ENCODE measurements at places on chromosomes 5 and 9. TPM values are rescaled to one million over a fixed set of nuclear protein-coding genes. Genes with fewer than 3 reads are reported as not detected.

DNA sequence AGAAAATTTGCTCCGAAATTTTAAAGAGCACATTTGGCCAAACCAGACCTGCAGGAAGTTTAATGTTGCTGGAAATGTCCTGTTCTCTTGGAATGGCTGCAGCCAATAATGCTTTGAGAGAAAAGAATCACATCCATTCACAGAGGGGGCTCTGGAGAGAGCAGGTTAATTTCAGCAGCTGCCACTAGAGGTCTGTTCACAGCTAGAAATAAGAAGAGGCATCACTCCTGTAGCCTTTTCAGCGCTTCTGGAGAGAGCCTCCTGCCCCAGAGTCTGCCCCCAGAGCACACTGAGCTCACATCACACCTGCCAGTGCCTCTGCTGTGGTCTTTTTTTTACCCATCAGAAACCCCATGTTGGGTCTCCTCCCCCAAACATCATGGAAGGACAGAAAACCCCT lies 124.8 kb upstream of the RAD23B start:
- no peaks in the 10 kb centered on the region for H3K27me3 ChIP-seq
- H3K36me3 ChIP-seq, result no peaks in the 10 kb centered on the region
- H3K4me1 ChIP-seq, result no peaks in the 10 kb centered on the region
- H3K4me3 ChIP-seq, result no peak overlapping the region
- no peak for DNase-seq

DNA sequence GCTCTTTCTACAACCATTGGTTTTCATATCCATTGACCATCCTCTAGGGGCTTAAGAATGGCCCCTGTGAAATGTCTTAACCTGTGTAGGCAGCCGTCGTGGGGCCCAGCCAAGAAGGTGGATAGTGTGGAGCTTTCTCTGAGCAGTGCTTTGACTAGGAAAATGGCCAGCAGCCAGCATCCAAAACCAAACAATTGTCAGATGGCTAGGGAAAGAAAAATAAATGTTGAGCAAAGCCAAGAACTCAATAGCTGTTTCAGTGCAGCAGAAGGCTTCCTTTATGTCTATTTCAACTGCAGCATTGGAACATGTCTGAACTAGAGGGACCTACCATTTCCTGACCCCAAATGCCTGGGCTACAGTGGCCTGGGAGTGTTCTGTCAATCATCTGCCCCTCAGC lies 374.9 kb downstream of the TLE4 start:
- H3K27me3 ChIP-seq, result no peaks in the 10 kb centered on the region
- no peaks in the 10 kb centered on the region for H3K4me1 ChIP-seq
- H3K4me3 ChIP-seq, result no peak overlapping the region
- H3K36me3 ChIP-seq, result no peaks in the 10 kb centered on the region

- H3K27me3 ChIP-seq, result no peaks in the 10 kb centered on the region
- H3K4me1 ChIP-seq, result no peaks in the 10 kb centered on the region
- H3K27ac ChIP-seq, result no peak overlapping the region
- no peak overlapping the region for H3K4me3 ChIP-seq
- no peak for DNase-seq
- no peaks in the 10 kb centered on the region for H3K36me3 ChIP-seq
These were observed 61.0 kb downstream of the APBA1 start for GRCh38 chr9:69611221-69611620.

DNA sequence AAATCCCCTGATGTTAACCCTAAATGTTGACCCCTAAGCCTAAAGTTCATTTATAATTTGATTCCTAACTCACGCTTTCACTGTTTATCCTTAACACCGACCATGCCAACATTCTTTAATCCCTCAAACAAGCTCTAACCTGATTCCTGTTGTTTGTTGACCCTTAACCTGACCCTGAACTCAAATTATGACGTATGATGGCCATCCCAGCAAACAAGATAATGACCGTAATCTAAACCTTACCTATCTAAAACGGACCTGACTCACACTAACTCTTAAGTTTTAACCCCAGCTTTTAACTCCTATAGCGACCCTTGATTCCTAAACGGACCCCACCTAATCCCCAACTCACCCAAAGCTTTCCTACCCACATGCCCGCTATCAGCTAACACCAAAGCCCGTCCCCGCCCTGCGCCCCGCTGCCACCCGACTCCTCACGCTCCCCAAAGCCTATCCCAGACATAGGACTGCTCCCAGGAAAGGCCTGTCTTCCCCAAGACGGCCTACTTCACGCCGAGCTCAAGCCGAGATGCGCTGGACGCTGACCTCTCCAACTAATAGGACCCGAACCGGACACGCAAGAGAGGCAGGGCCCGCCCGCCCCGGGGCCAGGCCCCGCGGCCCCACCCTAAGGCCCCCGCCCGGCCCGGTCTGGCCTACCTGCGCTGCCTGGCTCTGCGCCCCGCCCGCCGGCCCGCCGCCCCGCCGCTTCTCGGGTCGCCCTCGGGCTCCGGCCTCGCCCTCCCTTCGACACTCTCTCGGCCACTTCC lies 395 bp downstream of the TLN1 start:
- H3K36me3 ChIP-seq, result peaks cover 2% of the 10 kb centered on the region
- DNase-seq, result no peak

GRCh38 chr5:132427281-132428146 lies 58.0 kb downstream of the SLC22A5 start:
- H3K36me3 ChIP-seq, result peaks cover 8% of the 10 kb centered on the region
- no peak for DNase-seq
- H3K27me3 ChIP-seq, result no peaks in the 10 kb centered on the region
- peak overlapping the region; percentile 49 for H3K4me3 ChIP-seq
- peaks cover 85% of the 10 kb centered on the region for H3K4me1 ChIP-seq

DNA sequence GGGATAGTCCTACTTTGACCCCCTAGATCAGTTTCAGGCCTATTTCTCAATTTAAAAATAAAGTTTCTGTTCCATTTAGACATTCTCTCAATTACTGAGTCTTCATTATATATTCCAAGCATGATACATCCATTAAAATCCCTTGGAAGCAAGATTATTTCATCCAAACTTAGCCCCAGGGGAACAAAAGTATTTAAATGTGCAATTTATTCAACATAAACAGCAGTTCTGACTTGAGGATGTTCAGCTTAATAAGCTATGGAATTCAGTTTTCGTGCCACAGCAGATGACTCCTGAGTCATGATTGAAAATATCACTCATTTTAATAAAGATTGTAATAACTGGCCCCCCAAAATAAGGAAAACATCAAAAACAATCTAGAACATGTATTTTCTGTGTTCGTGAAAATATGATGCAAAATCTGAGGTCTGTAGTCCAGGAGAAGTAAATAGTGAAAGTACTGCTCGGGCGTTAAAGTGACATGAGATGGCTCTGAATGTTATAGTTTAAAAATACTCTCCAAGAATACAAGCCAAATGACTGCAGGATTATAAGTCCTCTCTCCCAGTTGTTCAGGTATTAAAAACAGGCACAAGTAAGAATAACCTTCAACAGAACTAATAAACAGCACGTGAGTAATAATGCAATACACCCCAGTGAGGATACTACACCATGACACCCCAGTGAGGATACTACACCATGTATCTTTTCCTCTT lies 67.1 kb downstream of the RETREG1 start:
- H3K27ac ChIP-seq, result no peak overlapping the region
- H3K4me3 ChIP-seq, result no peak overlapping the region
- no peaks in the 10 kb centered on the region for H3K27me3 ChIP-seq
- H3K4me1 ChIP-seq, result no peaks in the 10 kb centered on the region
- DNase-seq, result no peak

- peak within 1 kb of the TSS; percentile 63 for H3K27ac ChIP-seq
- H3K4me1 ChIP-seq, result peaks cover 9% of the 10 kb centered on the region
- no peaks in the 10 kb centered on the region for H3K36me3 ChIP-seq
- H3K27me3 ChIP-seq, result no peaks in the 10 kb centered on the region
These were observed at the start of gene CACFD1 for GRCh38 chr9:133459476-133460404. CACFD1 (plus strand) TSS chr9:133459978; CDS start chr9:133460067, 89 bp downstream.

GRCh38 chr5:14584848-14585247 lies 3.3 kb downstream of the OTULINL start:
- no peak overlapping the region for H3K4me3 ChIP-seq
- no peak for DNase-seq
- H3K4me1 ChIP-seq, result peaks cover 9% of the 10 kb centered on the region
- peaks cover 5% of the 10 kb centered on the region for H3K27me3 ChIP-seq
- no peaks in the 10 kb centered on the region for H3K36me3 ChIP-seq
- no peak overlapping the region for H3K27ac ChIP-seq

GRCh38 chr9:27829621-27830020 lies 256.3 kb upstream of the C9orf72 start:
- H3K4me1 ChIP-seq, result no peaks in the 10 kb centered on the region
- no peak overlapping the region for H3K4me3 ChIP-seq
- no peaks in the 10 kb centered on the region for H3K36me3 ChIP-seq
- H3K27ac ChIP-seq, result no peak overlapping the region
- DNase-seq, result no peak

GRCh38 chr9:124274226-124274625 lies 16.5 kb downstream of the NEK6 start:
- H3K36me3 ChIP-seq, result peaks cover 38% of the 10 kb centered on the region
- H3K27ac ChIP-seq, result no peak overlapping the region
- no peaks in the 10 kb centered on the region for H3K4me1 ChIP-seq
- no peak for DNase-seq

DNA sequence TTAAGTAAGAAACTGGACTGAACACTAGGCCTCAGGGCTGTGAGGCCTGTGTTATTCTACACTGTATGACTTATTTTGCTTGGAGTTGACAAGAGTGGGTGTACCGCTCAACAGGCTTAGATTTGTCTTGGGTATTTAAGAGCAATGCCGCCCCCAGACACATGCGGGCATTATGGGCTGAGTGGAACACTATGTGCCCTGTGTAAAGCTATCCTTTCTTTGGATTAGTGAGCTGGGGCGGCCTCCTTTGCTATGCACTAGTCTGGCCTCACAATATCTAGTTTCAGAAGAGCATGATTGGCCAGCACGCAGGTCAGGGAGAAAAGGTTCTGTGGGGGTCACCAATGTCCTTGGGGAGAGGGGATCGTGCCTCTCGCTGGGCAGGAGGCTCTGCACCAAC lies 206.3 kb upstream of the GDNF start:
- no peak overlapping the region for H3K27ac ChIP-seq
- H3K27me3 ChIP-seq, result no peaks in the 10 kb centered on the region
- DNase-seq, result no peak
- H3K36me3 ChIP-seq, result no peaks in the 10 kb centered on the region

- no peak for DNase-seq
- no peaks in the 10 kb centered on the region for H3K27me3 ChIP-seq
- no peak overlapping the region for H3K4me3 ChIP-seq
- H3K4me1 ChIP-seq, result peaks cover 10% of the 10 kb centered on the region
- H3K36me3 ChIP-seq, result no peaks in the 10 kb centered on the region
These were observed 21.2 kb downstream of the MEGF9 start for GRCh38 chr9:120692901-120693699.

GRCh38 chr9:131728546-131728910 lies 11.3 kb downstream of the RAPGEF1 start:
- no peak for DNase-seq
- H3K4me1 ChIP-seq, result peaks cover 74% of the 10 kb centered on the region
- H3K36me3 ChIP-seq, result 0 out of 2 replicates have a peak, but pooled peaks cover 2% of the 10 kb centered on the region
- peak overlapping the region; percentile 63 for H3K4me3 ChIP-seq
- peak overlapping the region; percentile 99 for H3K27ac ChIP-seq

- peaks cover 12% of the 10 kb centered on the region for H3K4me1 ChIP-seq
- no peak for DNase-seq
- peak overlapping the region; percentile 80 for H3K27ac ChIP-seq
These were observed 654 bp downstream of the RANBP6 start for GRCh38 chr9:6014670-6015270.

GRCh38 chr5:52356311-52356918 lies 431.3 kb upstream of the ITGA1 start:
- no peak for DNase-seq
- H3K27me3 ChIP-seq, result no peaks in the 10 kb centered on the region
- H3K36me3 ChIP-seq, result no peaks in the 10 kb centered on the region
- no peak overlapping the region for H3K4me3 ChIP-seq
- H3K4me1 ChIP-seq, result no peaks in the 10 kb centered on the region

GRCh38 chr9:129069862-129070641 lies 10.9 kb upstream of the DOLPP1 start:
- no peak overlapping the region for H3K27ac ChIP-seq
- H3K36me3 ChIP-seq, result no peaks in the 10 kb centered on the region
- H3K4me1 ChIP-seq, result peaks cover 12% of the 10 kb centered on the region
- DNase-seq, result no peak
- H3K4me3 ChIP-seq, result no peak overlapping the region
- H3K27me3 ChIP-seq, result no peaks in the 10 kb centered on the region

DNA sequence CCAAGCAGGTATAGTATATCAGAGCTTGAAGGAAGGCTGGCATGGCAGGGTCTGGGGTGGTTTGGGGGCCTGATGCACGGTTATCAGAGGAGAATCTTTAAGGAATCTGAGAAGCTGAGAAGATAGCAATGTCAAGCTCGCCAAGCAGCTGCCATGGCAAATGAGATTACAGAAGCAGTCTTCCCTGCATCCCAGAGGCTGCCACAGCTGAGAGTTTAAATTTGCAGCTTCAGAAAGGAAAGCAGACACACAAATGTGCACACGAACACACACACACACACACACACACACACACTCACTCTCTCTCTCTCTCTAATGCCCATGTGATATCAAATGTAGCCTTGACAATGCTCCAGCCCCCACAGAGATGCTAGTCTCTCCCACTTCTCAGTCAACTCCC lies 79.0 kb upstream of the TNC start:
- peaks cover 3% of the 10 kb centered on the region for H3K4me1 ChIP-seq
- DNase-seq, result no peak
- no peaks in the 10 kb centered on the region for H3K27me3 ChIP-seq

DNA sequence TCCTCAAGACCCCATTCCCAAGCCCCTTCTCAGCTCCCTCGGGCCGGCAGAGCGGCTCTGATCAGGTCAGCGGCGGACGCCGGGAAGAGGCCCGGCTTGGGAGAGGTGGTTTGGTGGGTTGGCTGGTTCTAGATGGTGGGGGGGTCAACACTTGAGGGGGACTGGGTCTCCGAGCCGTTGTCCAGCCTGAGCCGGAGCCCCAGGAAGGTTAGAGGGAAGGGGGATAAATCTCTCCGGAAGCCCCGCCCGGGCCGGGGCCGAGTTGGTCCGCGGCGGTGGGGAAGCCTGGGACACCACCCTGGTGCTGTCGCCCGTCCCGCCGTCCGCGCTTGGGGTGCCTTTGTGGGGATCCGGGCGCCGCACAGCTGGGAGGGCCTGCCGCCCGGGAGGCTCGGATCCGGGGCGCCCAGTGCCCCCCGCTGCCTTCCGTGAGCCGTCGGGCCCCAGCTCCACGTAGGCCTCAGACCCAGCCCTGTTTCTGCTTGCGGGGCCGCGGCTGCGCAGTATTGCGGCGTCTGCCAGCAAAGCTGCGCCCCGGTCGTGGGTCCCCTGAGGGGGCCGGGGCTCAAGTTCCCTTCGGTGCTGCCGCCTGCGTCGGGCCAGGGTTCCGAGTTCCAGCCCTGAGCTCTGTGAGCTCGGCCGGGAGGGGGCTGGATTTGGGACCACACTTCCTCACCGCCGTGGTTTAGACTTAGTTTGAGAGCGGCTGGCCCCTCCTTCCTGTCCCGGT lies 542 bp upstream of the TRIM52 start:
- DNase-seq, result no peak
- H3K36me3 ChIP-seq, result peaks cover 1% of the 10 kb centered on the region
- peak overlapping the region; percentile 95 for H3K4me3 ChIP-seq
- peak overlapping the region; percentile 97 for H3K27ac ChIP-seq
- H3K4me1 ChIP-seq, result peaks cover 3% of the 10 kb centered on the region

WDR31 gene
- total RNA-seq, result 0.97 TPM

SH3GL2 gene
- not detected for total RNA-seq

ARHGEF39 gene
- 12.4 TPM for total RNA-seq

BHMT gene
- total RNA-seq, result 0.44 TPM

TXNDC8 gene
- not detected for total RNA-seq

NUTM2G gene
- not detected for total RNA-seq

MAP1B gene
- 0.61 TPM for total RNA-seq

ZCCHC10 gene
- 25.8 TPM for total RNA-seq

IL13 gene
- not detected for total RNA-seq

FOXD4L5 gene
- total RNA-seq, result 0.21 TPM

TLX3 gene
- total RNA-seq, result not detected

IL4 gene
- total RNA-seq, result not detected

PROB1 gene
- 6.5 TPM for total RNA-seq

ACTL7B gene
- not detected for total RNA-seq

TAS2R1 gene
- total RNA-seq, result not detected
